ENCODE measurements at places on chromosomes 16 and 17.

- DNase-seq, result no peak
Observed at GRCh38 chr17:29004081-29004692, 1.6 kb downstream of the SEZ6 start.

- no peak for DNase-seq
Observed at GRCh38 chr17:5200360-5200759, 8.7 kb upstream of the ZNF594 start.

DNA sequence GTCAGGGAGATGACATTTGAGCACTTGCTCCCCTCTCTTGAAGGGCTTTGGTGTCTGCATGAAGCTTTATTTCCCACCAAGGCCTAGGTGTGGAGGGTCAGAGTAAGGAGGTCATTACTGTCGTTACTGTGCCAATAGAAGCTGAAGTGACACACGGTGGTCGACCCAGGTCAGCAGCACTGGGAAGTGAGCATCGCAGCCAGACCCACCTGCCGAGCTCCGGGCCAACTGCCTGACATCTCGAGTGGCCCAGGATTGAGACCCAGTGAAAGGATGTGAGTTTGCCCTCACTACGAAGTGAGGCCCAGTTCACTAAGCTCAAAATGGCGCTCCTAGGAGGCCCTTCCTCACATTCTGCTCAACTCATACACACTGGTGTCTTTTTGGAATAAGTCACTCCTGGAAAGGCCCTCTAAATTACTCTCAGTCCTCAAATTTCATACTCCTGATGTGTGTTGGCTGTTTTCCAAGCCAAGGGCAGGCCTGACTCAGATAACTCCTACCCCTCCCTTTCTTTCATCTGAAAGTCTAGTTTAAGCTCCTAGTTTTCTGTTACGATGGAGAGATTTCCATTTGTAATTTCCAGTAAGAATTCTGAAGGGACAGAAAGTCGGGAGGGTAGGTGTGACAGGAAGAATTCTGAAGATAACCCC lies 200.4 kb downstream of the LGALS9B start:
- no peak for DNase-seq

DNA sequence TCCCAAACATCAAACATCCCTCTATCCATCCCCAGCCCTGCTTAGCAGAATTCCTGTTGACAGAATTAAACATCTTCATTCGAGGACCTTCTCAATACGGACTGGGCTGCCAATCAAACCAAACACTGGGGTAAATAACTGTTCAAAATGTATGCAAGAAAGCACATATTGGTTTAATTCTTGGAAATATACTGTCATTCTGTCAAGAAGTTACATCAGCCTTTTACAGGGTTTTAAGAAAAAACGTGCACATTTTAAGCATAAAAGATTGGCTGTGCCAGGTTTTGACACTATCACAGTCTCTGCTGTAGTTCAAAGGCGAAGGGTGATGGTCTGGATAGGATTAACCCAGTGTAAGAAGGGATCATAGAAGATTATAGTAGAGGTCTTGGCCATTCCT lies 25.1 kb upstream of the CCNF start:
- DNase-seq, result no peak

GRCh38 chr17:3994221-3994576 lies 30.0 kb upstream of the ATP2A3 start:
- DNase-seq, result no peak

GRCh38 chr16:79132701-79133100 lies 467.8 kb downstream of the MAF start:
- no peak for DNase-seq

DNA sequence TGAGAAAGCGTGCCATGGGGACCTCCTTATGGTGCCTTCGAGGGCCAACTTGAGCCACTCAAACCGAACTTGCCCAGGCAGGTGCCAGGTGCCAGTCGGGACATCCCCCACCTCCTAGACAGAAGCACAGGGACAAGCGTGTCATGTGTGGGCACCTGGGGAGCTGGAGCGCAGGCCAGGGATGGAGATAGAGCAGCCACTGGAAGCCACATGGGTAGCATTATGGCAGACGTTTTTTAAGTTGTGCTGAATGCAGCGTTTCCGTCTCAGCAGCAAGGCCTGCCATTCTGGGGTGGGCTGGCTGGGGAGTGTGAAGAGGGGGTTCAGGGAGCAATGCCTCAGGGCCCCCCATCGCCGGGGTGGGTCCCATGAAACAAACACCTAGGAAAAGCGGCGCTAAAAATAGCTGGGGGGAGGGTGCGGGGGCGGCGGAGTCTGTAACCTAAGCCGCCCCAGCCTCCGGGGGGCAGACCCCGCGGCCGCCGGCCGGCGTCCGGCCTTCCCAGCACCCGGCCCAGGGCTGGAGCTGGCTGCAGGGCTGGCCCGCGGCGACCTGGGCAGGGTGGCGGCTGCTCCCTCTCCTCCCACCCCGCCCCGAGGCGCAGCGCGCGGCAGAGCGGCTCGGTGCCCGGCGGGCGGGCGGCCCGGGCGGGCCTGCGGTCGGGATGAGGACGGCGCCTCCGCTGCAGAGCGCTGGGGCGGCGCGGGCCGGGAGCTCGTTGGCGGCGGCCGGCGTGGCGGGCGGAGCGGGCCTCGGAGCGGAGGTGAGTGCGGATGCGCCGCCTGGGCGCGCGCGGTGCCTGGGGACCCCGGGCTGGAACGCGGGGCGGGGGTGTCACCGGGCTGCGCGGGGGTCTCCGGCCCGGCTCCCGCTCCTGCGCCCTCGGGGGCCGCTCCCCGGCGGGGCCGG lies at the start of gene ZNF469:
TSS of gene ZNF469 (plus strand) at position 469 of the 910 bp plus-strand sequence. CDS start 44,512 bp downstream, outside the sequence.
- DNase-seq, result no peak

GRCh38 chr16:77409311-77409710 lies 25.5 kb downstream of the ADAMTS18 start:
- DNase-seq, result no peak

DNA sequence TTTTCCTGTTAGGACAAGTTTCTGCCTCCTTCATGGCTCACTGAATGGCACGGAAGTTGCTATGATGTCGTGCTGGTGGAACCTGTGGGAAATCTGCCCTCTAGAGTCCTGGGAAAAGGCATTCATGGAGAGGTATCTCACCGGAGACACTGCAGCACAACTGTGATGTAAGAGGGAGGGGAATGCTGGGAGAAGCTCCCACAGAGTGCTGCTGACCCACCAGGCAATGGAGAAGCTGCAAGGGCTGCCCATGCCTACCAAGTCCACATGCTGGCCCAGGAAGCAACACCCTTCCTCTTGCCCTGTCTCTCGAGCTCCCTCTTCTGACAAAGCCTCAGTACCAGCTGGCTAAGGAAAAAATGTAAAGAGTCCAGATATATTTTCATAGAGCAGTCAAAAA lies 45.2 kb upstream of the SLC5A11 start:
- DNase-seq, result no peak

DNA sequence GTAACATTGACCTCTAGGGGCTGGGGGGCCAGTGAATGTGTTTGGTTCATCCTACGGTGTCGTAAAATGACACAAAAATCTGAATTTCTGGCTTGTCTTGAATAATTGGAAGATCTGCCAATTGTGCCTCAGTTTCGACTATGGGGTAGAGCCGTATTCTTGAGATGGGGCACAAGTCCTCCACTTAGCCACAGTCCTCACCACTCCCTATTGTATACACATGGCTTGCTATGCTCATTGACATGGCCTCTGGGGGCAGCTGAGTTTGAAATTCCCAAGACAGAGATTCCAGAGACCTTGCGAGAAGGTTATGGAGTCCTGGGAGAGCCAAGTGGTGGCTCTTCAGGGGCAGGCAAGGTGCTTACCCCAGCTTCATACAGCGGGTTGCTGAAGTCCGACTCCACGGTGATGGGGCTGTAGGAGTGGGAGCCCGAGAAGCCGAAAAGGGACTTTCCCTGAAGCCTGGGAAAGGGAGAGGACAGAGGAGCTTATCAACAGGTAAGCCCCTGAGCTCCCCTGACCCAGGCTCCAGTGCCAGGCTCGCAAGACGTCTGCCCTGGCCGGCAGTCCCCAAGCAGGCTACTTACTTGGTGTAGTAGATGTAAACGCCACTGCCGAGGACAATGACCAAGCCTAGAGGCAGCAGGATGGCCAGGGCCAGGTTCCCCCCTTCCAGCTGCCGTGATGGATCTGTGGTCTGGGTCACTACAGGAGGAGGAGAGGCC lies 9.0 kb upstream of the CDIPT start:
- no peak for DNase-seq

GRCh38 chr16:87160234-87160636 lies 157.0 kb downstream of the C16orf95 start:
- DNase-seq, result no peak

GRCh38 chr17:37447641-37448040 lies 41.0 kb downstream of the TADA2A start:
- no peak for DNase-seq

DNA sequence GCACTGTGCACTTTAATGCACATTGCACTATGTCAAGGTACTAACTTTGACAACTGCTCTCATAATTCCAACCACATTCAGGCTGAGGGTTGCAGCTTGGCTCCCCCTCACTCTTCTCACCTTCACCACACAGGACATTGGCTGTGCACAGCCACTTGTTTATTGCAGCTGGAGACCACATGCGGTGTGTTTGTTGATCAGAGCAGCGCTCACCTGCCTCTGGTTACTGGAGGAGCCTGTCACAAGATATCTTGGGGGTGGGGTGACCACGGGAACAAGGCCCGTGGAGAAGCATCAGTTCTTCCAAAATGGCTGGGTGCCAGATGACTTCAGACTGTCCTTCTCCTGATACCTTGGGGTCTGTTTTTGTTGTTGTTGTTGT lies 10.6 kb upstream of the CCL5 start:
- no peak for DNase-seq

GRCh38 chr16:860891-861290 lies 60.4 kb upstream of the GNG13 start:
- no peak for DNase-seq

DNA sequence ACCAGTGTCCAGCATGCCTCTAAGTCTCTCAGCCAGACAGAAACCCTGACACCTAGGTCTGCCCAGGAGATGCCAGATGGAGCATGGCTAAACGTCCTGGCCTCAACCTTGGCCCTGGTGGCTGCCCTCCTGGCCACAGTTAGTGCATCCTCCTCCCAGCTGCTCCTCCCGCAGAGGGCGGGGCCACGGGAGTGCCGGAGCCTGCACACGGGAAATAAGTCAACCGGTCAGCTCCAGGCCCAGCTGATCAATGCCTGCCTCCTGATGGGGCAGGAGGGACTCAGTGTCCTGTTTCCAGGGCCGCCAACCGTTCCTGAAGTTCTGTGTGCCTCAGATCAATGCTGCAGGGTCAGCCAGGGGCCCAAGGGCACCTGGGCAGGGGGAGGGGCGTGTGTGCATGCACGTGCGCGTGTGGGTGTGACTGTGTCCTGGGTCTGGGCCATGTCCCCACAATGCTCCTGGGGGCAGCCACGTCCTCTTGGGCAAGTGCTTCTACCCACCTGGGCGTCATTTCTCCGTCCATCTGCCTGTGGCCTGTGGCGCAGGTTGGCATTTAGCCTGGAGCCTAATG lies 4.6 kb upstream of the KCNJ12 start:
- no peak for DNase-seq

GRCh38 chr16:726438-727290 lies at the start of the genes CCDC78 and HAGHL:
CCDC78 (minus strand) TSS chr16:726443; CDS start chr16:726367, 76 bp downstream.
HAGHL (plus strand) TSS chr16:727106; CDS start chr16:727510, 404 bp downstream.
- peak; percentile 37 for DNase-seq

GRCh38 chr16:84117494-84117843 lies 727 bp upstream of the MBTPS1 start:
- DNase-seq, result no peak

GRCh38 chr17:72137161-72137560 lies 16.3 kb downstream of the SOX9 start:
- no peak for DNase-seq

GRCh38 chr17:74214484-74215341 lies 1.3 kb downstream of the TTYH2 start:
- no peak for DNase-seq

DNA sequence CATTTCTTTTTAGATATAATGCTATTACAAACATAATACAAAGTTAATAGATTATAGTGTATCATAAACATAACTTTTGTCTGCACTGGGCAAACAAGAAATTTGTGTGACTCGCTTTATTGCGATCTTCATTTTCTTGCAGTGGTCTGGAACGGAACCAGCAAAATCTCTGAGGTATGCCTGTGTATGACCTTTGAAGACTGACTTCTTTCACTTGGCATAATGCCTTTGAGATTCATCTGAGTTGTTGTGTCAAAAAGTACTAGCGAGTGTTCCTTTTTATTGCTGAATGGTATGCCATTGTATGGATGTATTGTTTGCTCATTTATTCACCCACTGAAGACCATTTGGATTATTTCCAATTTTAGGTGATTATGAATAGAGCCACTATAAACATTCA lies 69.2 kb downstream of the TANC2 start:
- DNase-seq, result no peak

DNA sequence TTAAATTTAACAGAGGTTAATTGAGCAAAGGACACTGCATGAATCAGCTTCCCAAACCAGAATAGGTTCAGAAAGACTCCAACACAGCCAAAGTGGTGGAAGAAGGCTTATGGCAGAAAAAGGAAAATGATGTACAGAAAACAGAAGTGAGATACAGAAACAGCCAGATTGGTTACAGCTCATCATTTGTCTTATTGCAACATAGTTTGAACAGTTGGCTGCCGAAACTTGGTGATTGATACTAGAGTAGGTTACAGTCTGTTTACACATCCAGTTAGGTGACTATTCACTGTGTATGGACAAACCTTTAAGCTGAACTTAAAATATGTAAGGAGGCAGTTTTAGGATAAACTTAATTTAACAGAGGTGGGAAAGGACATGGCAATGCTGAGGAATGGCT lies 18.3 kb downstream of the TMEM100 start:
- no peak for DNase-seq

DNA sequence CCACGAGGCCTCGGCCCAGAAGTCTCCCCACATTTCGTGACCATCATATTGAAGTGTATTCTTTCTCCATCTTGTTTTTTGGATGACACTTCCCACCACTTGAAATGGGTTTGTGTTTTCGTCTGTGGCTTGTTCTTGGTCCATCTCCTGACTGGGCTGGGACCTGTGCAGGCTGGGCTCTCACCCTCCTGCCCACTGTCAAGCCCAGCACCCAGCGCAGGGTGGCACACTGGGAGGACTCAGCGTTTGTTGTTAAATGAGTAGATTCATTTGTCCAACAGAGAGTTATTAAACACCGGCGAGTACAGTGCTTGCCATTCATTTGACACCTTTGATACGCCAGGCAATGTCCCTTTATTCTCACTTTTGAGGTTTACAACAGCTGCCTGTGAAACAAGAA lies 22.6 kb downstream of the NT5M start:
- no peak for DNase-seq

- no peak for DNase-seq
Observed at GRCh38 chr17:55198690-55199370, 65.9 kb upstream of the HLF start.

DNA sequence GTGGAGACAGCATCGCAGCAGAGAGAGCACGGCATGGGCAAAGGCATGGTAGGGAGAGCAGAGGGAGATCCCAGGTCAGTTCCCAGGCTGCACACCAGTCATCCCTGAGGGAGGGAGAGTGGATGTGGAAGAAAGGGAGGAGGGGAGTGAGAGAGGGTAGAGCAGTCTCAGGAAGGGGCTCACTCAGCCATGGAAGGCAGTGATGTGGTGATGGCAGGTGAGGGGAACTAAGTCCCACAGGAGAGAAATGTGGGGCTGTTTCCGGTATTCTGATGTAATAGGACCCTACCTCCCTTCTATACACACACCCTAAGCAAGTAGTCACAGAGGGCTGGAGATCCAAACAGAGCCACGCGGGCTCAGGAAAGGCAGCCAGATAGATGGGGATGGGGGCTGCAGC lies 500.3 kb upstream of the CDH11 start:
- no peak for DNase-seq

Data from stimulated activated CD8-positive, alpha-beta memory T cell treated with anti-CD3 and anti-CD28 coated beads, Interleukin-15, amount 100 ng/mL, for 4 hours (primary cell).